Uterus (tissue), 4 donors: ENCODE measurements at places on chromosomes 3 and 15.

DNA sequence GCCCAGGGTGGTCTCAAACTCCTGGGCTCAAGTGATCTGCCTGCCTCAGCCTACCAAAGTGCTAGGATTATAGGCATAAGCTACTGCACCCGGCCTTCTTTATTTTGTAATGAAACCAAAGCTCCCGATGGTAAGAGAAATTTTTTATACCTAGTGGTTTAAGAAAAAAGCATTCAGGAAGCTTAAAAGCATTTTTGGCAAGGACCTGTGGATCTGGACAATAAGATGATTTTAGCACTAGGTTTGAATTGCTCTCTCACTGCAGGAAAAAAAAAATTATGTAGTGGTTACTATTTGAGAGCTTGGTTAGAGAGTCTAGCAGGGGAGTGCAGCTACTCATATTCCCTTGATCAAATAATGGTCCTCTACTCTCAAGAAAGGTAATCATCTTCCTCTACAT, 64.9 kb upstream of the PIK3R4 start:
- DNase-seq, result no peak

GRCh38 chr3:112672716-112673541, 32.0 kb upstream of the CCDC80 start:
- DNase-seq, result no peak

DNA sequence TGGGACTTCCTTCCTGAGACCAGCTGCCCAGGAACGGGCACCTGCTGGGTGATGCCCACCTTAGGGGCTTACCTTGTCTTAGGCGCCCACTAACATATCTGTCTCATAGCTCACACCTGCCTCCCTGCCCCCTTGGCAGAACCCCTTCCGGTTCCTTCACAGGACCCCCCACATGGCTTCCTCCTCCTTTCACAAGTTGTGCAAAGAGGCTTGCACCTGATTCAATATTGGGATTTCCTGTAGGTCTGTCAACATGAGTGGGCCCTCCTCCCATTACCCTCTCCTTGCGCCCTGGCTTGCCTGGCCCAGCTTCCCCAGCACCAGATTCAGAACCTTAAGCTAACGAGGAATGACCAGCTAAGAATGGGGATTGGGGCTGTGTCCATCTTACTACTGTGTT, 633 bp downstream of the THPO start:
- no peak for DNase-seq

GRCh38 chr15:38504680-38505467, 50.9 kb downstream of the FAM98B start:
- DNase-seq, result no peak

DNA sequence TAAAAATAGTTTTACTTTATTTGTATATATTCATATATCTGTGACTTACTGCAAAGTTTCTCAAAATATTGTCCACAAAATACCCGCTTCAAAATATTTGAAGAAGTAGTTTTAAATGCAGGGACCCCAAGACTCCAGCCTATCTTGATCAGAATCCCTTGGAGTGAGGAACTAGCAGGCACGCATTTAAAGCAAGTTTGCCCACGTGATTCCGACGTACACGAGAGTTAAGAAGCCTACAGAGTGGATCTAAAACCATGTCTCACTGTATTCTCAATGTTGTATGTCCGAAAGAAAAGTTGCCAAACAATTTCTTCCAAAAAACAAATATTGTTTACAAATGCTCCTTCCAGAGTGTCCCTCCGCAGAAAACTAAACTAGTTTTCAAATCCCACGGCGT, 1.7 kb downstream of the GABRB3 start:
- DNase-seq, result no peak

DNA sequence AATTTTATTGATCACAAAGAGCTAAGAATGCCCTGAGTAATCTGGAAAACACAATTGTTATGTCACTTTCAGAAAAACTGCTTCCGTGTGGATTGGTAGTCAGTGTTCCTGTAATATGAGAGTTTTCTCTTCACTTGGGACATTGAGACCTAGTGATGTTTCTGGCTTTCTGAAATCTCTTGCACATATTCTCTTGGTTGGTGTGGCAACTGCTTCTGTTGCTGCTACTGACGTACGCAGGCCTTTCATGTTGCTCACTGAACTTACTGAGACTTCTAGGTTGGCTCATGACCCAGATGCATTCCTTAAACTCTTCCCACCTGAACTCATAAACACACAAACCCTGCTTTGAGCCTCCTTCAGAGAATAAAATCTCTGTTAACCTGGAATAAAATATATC, 175.0 kb upstream of the PFN2 start:
- no peak for DNase-seq
